ENCODE measurements at places on chromosomes 13 and 19. TPM values are rescaled to one million over a fixed set of nuclear protein-coding genes. Genes with fewer than 3 reads are reported as not detected.

Gene RASAL3
- total RNA-seq = 2.2 TPM

DNA sequence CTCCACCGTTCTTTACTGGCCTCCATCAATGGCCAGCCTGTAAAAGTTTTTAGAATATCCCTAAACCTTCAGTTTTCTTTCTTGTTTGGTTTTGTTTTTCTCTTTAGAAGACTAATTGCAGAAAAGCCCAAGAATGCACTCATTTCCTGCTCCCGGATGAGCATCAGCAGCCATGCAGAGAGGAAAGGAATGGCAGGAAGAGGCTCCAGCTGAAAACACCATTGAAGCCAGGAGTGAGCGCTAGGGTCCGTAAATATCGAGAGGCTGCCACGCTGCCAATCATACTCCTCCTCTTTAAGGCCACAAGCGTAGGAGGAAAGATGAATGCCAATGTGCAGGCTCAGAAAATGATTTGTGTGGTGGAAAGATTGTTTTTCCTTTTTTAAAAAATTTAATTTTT is 57.4 kb upstream of the UBE2L5 start:
- DNase-seq = no peak

Gene LYL1
- 2.1 TPM for total RNA-seq

Gene SAE1
- 73.5 TPM for total RNA-seq

- DNase-seq = no peak
Measured at GRCh38 chr13:109836629-109837607, 50.5 kb upstream of the IRS2 start.

Gene GRIN2D
- total RNA-seq = 0.47 TPM

Gene MADCAM1
- total RNA-seq = 0.19 TPM

GRCh38 chr19:35375505-35376307 is 4.8 kb downstream of the GPR42 start:
- DNase-seq = no peak

- no peak for DNase-seq
Measured at GRCh38 chr19:48819366-48819816, 8.6 kb upstream of the BCAT2 start.

Gene DCT
- total RNA-seq = not detected

Gene ZNF441
- total RNA-seq = 5.7 TPM

DNA sequence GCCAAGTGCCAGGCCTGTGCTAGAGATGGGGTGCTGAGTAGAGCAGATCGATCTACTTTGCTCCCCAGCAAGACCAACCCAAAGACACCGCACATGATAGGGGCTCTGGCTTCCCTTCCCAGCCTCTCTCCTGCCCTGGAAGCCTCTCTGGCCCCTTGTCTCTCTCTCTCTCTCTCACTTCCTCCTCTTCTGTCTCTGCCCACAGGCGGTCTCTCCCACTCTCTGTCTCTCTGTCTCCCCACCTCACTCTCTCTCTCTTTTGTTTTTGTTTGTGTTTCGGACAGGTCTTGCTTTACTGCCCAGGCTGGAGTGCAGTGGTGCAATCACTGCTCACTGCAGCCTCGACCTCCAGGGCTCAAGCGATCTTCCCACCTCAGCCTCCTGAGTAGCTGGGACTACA is 1.3 kb downstream of the SELENOV start:
- no peak for DNase-seq

Gene CYSLTR2
- 0.19 TPM for total RNA-seq

- no peak for DNase-seq
Measured at GRCh38 chr13:77975358-77976042, 56.9 kb upstream of the EDNRB start.

- DNase-seq = no peak
Measured at GRCh38 chr13:97344265-97345175, 89.4 kb upstream of the RAP2A start.

- no peak for DNase-seq
Measured at GRCh38 chr13:45615501-45616101, at the start of gene ERICH6B. TSS of gene ERICH6B (minus strand) at chr13:45615739. CDS start at chr13:45597005, 18,734 bp downstream.

- no peak for DNase-seq
Measured at GRCh38 chr13:95536632-95537241, 15.8 kb upstream of the CLDN10 start.

Data from esophagus squamous epithelium (tissue), 5 donors.